ENCODE measurements at places on chromosomes 11 and 22.
A peak's percentile ranks its signal among the peaks of the same experiment; 100 is the strongest.

GRCh38 chr11:2097356-2097997 is 41.7 kb downstream of the IGF2 start:
- peak; percentile 58 for DNase-seq

DNA sequence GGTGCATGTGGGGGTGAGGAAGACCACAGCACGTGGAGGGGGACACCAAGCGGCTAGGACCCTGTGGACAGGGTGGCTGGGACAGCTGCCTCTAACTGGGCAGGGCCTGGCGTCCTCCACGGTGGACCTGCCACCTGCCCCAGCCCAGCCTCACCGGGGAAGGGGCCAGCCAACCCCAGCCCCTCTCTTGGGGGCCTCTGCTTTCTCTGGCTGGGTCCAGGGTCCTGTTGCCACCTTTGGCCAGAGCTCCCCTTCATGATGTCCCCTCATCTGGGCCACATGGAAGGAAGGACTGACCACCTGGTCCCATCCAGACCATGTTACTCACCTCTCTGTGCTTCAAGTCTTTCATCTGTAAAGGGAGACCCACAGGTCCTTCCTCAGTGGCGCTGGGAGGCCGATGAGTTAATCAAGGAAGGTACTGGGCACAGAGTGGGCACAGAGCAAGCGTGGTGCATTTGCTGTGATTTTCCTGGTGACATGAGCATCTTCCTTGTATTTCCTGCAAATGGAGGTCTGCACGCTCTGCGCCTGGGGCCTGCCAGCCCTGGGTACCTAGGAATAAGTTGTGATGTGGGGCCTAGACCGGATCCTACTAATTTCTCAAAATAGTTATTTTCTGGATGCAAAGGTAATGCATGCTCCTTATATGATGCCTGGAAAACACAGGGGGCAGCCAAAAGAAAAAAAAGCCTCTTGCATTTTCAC is 538.4 kb downstream of the TBC1D22A start:
- no peak for DNase-seq

- DNase-seq = no peak
These were observed 229.7 kb downstream of the CEP164 start for GRCh38 chr11:117557361-117557760.

GRCh38 chr22:43823353-43823908 is 11.3 kb upstream of the EFCAB6 start:
- no peak for DNase-seq

DNA sequence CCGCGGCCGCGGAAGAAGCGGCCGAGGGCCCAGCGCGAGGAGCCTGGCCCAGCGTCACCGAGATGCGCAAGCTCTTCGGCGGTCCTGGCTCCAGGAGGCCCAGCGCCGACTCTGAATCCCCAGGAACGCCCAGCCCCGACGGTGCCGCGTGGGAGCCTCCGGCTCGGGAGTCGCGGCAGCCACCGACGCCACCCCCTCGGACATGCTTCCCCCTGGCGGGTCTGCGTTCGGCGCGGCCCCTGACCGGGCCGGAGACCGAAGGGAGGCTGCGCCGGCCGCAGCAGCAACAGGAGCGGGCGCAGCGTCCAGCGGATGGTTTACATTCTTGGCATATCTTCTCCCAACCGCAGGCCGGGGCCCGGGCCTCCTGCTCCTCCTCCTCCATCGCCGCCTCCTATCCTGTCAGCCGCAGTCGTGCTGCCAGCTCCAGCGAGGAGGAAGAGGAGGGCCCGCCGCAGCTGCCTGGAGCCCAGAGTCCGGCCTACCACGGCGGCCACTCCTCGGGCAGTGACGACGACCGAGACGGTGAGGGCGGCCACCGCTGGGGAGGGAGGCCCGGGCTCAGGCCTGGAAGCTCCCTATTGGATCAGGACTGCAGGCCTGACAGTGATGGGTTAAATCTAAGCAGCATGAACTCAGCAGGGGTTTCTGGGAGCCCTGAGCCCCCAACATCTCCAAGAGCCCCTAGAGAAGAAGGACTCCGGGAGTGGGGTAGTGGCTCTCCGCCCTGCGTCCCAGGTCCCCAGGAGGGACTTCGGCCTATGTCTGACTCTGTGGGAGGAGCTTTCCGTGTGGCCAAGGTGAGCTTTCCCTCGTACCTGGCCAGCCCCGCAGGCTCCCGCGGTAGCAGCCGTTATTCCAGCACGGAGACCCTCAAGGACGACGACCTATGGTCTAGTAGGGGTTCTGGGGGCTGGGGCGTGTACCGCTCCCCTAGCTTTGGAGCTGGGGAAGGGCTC is 1.2 kb downstream of the ARHGEF17 start:
- peak; percentile 89 for DNase-seq

- DNase-seq = no peak
These were observed 7.4 kb downstream of the APOBEC3D start for GRCh38 chr22:39028281-39028680.

DNA sequence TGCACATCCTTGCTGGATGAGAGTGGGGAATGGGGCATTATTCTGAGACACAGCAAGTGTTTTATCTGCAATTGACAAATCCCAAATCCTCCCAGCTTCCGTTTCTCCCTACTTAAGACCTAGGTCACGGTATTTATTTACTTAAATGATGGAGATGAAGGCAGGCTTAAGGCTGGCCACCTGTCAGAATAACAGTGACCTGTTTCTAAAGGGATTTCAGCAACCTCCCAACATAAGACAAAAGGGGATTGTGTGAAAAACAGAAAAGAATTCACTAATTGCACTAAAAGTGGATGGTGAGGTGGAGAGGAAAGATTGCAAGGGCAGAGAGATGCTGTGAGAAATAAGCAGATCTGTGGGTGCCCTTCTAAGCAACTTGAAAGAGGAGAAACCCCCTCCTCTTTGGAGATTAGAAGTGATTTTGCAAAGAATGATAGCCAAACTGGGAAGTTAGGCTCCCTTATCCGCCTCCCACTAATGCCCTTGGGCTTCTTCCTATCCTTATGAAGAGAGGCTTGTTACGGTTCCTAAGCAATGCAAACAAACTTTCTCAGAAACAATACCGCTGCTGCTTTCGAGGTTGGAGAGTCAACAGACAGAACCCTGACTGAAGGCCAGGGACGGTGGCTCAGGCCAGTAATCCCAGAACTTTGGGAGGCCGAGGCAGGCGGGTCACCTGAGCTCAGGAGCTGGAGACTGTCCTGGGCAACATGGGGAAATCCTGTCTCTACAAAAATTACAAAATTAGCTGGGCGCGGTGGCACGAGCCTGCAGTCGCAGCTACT is 84.3 kb downstream of the ARL14EP start:
- DNase-seq = no peak

DNA sequence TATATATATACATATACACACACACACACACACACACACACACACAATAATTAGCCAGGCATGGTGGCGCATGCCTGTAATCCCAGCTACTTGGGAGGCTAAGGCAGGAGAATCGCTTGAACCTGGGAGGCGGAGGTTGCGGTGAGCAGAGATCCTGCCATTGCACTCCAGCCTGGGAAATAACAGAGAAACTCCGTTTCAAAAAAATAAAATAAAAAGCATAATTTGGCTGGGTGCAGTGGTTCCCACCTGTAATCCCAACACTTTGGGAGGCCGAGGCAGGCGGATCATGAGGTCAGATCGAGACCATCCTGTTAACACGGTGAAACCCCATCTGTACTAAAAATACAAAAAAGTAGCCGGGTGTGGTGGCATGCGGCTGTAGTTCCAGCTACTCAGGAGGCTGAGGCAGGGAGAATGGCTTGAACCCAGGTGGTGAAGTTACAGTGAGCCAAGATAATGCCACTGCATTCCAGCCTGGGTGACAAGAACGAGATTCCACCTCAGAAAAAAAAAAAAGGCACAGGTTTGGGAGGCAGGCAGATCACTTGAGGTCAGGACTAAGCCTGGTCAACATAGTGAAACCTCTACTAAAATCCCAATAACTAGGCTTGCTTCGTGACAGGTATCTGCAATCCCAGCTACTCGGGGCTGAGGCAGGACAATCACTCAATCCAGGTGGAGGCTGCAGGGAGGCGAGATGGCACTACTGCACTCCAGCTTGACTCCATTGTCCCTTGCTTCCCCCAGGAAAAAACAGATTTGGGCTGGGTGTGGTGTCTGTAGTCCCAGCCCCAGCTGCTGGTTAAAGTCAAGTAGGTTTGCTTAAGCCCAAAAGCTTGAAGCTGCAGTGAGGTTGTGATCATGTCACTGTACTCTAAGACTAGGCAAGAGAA is 11.8 kb upstream of the WDR74 start:
- no peak for DNase-seq

DNA sequence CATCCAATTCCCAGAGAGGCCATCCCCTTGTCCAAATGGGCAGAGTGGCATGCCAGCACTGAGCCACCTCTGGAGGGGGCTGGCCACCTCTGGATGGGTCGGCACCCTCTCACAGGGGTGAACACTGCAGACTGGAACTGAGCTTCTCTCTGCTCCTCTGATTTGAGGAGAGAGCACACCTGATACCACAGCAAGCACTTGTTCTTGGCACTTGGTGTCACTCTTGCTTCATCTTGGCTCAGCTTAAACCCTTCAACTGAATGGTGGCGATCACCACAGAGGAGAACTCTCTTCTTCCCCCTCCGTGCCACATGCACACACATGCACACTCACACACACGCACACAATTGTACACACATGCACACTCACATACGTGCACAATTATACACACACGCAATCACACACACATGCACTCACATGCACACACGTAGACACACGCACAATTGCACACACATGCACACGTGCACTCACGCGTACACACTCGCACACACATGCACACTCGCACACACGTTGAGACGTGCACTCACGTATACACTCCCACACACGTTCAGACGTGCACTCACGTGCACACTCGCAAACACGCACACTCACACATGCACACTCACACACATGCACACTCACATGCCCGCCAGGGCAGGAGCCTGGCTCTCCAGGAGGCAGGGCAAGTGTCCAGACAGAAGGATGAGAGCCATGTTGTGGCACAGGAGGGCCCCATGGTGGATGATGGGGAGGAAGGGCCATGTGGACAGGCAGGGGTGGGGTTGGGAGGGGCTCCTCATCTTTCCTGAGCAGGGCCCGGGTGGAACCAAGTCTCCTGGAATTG is 23.4 kb downstream of the OVOL1 start:
- DNase-seq = no peak

DNA sequence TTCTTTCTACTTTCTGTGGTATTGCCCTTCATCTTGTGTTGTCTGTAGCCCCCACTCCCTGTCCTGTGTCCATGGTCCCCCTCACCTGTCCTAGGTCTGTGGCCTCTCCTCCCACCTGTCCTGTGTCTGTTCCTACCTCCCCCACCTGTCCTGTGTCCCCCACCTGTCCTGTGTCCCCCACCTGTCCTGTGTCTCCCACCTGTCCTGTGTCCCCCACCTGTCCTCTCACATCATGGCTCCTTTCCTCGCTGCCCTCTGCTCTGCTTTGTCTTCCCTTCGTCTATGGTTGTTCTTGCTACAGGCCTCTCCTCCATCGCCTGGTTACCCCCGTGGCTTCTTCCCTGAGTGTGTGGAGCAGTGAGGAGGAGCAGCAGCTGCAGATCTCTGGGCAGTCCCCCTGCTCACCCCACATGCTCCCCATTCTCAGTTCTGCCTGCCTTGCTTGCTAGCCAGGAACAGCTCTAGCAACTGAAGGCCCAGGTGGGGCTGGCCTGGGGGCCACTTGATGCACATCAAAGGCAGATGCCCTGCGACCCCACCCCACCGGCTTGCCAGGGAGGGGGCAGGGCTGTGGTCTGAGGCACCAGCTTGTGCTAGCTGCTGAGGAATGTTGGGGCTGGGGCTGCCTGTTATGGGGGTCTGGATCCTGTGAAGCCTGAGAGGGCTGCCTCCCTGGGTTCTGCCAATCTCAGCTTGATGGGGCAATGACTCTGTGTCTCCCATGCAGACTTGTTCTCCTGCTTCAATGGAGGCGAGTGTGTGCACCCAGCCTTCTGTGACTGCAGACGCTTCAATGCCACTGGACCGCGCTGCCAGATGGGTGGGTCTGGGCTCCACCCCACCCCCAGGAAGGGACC is 5.6 kb downstream of the OTOG start:
- no peak for DNase-seq

GRCh38 chr11:32162906-32163305 is 72.0 kb downstream of the RCN1 start:
- DNase-seq = no peak

GRCh38 chr11:107840129-107840484 is 18.5 kb downstream of the SLC35F2 start:
- no peak for DNase-seq

GRCh38 chr11:74014880-74015279 is 6.0 kb upstream of the UCP3 start:
- no peak for DNase-seq

GRCh38 chr11:45379162-45379863 is 93.2 kb upstream of the SYT13 start:
- DNase-seq = no peak

DNA sequence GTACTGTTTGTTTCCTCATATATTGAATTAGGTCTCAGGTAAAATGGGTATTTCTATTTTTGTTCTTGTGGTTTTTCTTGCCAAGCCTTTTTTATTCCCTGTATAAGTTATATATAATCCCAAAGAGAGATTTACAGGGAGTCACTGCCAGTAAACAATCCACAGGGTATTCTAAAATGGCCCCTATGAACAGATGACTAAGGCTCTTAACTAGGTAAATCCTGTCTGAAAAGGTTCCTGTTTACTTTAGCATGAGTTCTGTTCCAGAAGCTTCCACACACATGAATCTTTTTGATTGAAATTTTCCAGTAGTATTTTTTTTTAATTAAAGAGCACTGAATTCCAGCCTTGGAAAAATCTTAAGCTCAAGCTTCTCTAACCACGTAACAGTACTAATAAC is 552.8 kb upstream of the CCDC179 start:
- DNase-seq = no peak

GRCh38 chr11:76598426-76598839 is 72.1 kb downstream of the LRRC32 start:
- no peak for DNase-seq

GRCh38 chr11:27184458-27185312 is 144.1 kb downstream of the BBOX1 start:
- DNase-seq = no peak

DNA sequence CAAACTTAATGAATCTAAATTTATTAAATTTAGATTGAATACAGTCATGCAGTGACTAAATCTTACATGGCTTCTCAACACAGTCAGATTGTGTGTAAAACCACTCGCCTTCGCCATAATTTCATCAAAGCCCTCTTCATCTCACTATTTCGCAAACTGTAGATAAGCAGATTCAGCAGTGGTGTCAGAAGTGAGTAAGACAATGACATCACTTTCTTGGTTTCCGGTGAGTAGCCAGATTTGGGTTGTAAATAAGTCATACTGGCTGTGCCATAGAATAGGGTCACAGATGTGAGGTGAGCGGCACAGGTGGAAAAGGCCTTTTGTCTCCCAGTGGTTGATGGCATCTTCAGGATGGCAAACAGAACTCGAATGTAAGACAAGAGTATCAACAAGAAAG is 3.4 kb downstream of the OR10A6 start:
- peak; percentile 16 for DNase-seq

GRCh38 chr11:60155931-60156330 is 27.0 kb downstream of the MS4A6A start:
- no peak for DNase-seq

- no peak for DNase-seq
These were observed 521.2 kb downstream of the KCNA4 start for GRCh38 chr11:29495676-29496075.

GRCh38 chr11:130394615-130395014 is 33.8 kb downstream of the ADAMTS8 start:
- no peak for DNase-seq

GRCh38 chr11:15970506-15971214 is 385.7 kb downstream of the SOX6 start:
- DNase-seq = no peak

Data from AG09309 (cell line).